Mesendoderm (in vitro differentiated cells): ENCODE measurements at places on chromosomes 5 and 9.

- DNase-seq = peak; percentile 82
Measured at GRCh38 chr5:16894236-16895057, 41.6 kb downstream of the MYO10 start.

- DNase-seq = peak; percentile 31
Measured at GRCh38 chr5:137148159-137148558, 351.0 kb downstream of the SPOCK1 start.

GRCh38 chr9:38164659-38165221, 95.7 kb upstream of the SHB start:
- no peak for DNase-seq

DNA sequence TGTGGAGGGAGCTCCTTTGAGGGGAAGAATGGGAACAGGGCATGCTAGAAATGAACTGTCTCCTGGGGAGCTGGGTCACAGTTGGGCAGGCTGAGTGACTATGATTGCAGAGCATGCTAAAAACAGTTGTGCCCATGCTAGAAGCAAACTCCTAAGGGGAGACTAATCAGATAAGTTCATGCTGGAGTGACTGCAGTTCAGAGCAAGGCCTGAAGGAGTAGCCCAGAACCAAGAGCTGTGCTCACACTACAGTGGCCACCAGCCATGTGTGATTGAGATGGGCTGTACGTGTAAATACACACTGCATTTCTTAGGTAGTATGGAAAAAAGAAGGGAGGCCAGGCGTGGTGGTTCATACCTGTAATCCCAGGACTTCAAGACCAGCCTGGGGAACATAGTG, 10.3 kb upstream of the AK1 start:
- no peak for DNase-seq

DNA sequence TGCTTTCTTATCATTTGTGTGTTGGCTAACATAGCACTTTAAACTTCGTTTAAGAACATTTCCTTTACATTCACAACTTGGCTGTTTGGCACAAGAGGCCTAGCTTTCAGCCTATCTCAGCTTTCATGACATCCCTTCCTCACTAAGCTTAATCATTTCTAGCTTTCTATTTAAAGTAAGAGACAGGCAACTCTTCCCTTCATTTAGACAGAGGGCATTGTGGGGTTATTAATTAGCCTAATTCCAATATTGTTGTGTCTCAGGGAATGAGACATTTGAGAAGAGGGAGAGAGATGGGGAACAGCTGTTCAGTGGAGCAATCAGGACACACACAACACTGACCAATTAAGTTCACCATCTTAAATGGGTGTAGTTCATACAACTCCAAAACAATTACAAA, 51.0 kb upstream of the OR2K2 start:
- no peak for DNase-seq

DNA sequence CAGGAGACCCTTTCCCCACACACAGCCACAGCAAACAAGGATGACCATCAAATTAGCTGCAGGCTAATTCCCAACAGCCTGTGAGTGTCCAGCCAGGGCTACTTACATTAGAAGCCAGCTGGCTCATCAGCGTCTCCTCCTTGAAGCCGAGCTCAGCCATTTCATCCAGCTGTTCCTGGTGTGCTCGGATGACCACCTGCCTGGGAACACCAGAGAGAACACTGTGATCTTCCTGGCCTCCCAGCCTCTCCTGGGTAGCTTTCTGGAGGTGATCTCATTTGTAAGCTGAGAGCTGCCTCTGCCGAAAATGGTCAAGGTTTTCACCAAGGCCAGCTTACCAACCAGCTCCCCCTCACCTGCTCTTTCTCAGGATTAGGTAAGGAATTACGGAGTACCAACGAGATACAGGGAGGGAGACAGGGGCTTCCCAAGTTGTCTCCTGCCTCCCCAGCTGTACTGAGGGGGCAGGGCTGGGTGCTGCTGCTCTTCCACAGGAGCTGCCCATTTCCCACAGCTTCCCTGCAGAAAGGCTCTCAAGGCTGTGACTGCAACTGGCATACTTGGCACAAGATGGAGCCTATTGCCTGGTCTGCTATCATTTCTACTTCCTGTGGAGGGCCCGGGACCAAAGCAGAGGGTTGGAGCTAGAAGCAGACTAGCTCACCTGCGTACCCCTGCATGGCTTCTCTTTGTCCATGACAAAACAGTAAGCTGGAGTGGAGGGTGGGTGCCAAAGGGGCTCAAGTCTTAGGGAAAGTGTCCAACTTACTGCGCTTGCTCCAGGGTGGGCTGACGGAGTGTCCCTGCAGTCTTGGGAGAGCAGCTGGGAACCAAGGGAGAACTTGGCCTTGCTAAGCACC, 73.9 kb downstream of the KIF24 start:
- DNase-seq = no peak

DNA sequence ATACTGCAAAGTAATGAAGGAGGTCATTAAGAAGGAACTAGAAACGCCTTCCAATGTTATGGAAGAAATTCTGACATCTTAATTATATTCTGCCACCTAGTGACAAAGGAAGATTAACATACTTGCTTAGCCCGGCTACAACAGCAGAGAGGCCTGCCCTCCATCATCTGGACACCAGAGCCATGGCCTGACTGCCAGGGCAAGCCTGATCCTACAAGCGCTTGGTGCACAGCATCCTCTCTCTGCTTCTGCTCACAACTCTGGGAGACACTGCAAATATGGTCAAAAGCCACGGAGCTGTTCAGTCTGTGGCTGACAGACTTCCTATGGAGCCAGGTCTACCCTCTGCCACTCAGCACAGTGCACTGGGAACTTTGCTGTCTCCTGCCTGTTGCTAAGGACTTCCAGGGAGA, 87.3 kb upstream of the SLC44A1 start:
- peak; percentile 70 for DNase-seq

DNA sequence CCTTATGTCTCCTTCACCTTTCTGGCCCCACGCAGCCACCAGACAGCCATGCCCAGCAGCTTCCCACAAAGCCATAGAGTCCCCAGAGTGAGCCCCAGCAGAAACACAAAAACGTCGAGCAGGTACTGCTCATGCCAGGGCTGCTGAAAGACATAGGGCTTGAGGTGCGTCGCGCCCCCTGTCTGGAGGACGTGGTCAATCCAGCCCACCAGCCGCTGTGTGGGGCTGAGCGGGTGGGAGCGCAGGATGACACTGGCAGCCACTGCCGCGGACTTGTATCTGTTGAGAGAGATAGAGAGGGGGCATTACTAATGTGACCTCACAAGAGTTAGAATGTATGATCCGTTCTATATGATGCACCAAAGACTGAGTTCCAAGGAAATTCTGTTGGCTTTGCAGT, 31.0 kb downstream of the UGT3A2 start:
- no peak for DNase-seq

DNA sequence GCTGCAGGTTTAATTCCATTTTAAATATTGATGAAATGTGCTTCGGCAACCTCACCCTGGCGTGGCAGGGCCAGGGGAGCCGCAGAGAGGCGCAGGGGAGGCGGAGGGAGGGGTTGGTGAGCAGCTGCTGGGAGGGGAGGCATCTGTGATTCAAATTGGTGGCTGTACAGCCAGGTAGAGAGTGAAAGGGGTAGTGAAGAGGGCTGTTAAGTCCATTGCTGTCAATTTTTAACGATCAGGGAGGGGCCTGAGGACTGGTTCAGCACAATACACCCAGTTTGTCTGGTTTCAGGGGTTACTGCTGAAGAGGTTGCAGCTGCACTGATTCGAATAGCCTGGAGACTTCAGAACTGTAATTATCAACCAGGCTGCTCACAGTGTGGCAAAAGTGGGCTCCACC, 31.3 kb downstream of the LHX6 start:
- no peak for DNase-seq

- no peak for DNase-seq
Measured at GRCh38 chr5:1378866-1379659, 34.2 kb upstream of the CLPTM1L start.

- DNase-seq = peak; percentile 27
Measured at GRCh38 chr5:158895588-158895987, 204.1 kb downstream of the EBF1 start.

- no peak for DNase-seq
Measured at GRCh38 chr5:56532466-56532865, 282.9 kb upstream of the MAP3K1 start.

- no peak for DNase-seq
Measured at GRCh38 chr5:170482511-170482910, 21.3 kb upstream of the KCNIP1 start.

GRCh38 chr5:14557791-14558415, 23.7 kb upstream of the OTULINL start:
- no peak for DNase-seq

GRCh38 chr9:133738640-133739225, 581 bp upstream of the SARDH start:
- no peak for DNase-seq

DNA sequence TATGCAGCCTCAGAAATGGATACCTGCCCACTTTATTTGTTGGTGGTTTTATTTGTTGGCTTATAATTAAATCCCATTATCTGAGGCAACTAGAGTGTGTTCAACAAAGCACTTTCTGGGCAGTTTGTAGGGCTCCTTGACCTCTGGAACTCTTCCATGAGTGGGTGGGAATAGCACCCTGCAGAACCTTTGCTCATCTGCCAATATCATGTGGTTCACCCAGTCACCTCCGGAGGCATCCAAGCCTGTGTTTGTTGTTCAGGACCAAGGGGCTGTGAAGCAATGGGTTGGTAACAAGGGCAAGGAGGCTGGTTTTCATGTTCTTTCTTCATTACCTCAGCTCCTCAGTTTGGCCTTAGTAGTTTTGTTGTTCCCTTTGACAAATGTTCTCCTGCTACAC, 314.0 kb downstream of the NDUFS4 start:
- DNase-seq = peak; percentile 59

DNA sequence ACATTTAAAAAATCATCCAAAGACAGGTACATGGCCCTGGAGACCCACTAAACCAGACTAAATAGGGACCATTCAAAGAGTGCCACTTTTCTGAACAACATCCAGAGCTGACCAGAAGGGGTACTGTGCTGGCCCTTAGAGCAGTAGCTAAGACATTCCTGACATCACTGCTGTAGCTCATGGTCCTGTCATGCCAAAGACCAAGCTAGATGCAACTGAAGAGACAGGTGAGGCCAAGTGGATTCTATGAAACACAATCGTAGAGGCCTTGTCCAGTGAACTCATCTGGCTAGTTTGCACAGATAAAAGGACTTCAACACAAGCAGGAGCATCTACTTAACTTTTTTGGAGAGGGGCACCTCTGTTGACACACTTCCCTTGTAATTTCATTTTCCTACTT, 43.3 kb downstream of the G3BP1 start:
- DNase-seq = no peak

- DNase-seq = no peak
Measured at GRCh38 chr5:177231479-177232250, 71.9 kb downstream of the RAB24 start.

- no peak for DNase-seq
Measured at GRCh38 chr5:78109891-78110324, 184.6 kb downstream of the AP3B1 start.

DNA sequence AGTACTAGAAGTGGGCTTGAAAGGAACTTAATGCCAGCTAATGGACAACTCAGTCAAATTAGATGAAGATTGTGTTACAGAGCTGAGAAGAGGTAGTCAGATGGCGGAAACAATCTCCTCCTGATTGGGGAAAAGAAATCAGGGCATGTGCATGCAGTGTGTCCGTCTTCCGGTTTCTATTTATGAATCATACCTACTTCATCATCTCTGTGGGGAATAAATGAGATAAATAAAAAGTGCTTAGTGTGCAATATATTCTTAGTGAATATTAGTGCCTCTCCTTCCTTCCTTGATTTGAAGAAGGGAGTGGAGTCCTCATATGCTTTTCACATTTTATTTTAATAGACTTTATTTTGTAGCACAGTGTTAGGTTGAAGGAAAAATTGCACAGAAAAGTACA, 108.7 kb upstream of the NFIL3 start:
- no peak for DNase-seq

DNA sequence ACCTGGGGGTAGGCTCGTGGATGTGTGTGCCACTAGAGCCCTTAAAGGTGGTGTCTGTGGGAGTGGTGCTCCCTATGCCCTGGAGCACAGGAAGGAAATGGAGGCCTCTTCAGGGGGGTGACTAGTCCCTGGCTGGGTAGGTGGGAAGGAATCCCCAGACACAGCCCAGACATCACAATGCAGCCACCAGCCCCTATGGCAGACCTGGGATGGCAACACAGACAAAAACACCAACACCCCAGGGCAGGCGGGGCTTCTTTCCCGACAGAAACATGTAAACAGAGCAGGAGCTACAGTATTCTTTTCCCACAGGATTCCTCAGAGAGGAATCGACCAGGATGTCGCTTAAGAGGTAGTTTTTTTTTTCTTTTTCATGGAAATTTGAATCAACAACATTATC, 10.4 kb upstream of the NR5A1 start:
- peak; percentile 42 for DNase-seq

DNA sequence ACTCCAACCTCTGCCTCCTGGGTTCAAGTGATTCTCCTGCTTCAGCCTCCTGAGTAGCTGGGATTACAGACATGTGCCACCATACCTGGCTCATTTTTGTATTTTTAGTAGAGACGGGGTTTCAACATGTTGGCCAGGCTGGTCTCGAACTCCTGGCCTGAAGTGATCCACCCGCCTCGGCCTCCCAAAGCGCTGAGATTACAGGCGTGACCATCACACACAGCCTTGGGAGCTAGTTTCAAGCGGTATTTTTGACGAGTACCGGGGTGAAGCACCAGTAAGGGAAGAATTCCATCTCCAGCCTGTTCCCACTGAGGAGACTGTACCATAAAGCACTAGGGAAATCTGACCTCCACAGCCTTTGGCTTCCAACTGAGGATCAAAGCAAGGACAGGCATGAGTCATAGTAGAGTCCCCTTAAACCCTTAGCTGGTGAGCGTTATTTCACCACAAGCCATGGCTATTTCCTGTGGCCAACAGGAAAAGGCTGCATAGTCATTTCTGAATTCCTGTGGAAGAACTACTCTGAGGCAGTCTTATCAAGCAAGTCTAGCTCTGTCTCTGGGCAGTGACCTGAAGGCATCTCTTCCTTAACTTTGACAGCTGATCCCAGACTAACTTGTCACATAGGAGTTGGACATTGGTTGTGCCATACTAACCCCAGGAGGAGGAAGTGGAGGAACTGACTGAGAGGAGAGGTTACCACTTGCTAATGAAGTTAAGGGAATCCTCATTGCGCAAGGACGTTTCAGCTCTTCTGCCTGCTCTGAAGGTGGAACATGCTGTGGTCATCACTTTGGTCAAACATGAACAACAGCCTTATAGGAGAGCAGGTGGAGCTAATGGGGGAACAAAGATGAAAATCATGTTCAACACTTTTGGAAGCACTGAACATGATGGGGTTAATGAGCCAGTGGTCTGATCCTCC, 85.8 kb upstream of the DMRT1 start:
- peak; percentile 77 for DNase-seq

GRCh38 chr9:2872931-2873323, 29.0 kb upstream of the PUM3 start:
- DNase-seq = no peak

- DNase-seq = no peak
Measured at GRCh38 chr5:110900829-110901228, 162.0 kb downstream of the SLC25A46 start.
